ENCODE measurements at places on chromosomes 2 and 18. TPM values are rescaled to one million over a fixed set of nuclear protein-coding genes. Genes with fewer than 3 reads are reported as not detected.

DNA sequence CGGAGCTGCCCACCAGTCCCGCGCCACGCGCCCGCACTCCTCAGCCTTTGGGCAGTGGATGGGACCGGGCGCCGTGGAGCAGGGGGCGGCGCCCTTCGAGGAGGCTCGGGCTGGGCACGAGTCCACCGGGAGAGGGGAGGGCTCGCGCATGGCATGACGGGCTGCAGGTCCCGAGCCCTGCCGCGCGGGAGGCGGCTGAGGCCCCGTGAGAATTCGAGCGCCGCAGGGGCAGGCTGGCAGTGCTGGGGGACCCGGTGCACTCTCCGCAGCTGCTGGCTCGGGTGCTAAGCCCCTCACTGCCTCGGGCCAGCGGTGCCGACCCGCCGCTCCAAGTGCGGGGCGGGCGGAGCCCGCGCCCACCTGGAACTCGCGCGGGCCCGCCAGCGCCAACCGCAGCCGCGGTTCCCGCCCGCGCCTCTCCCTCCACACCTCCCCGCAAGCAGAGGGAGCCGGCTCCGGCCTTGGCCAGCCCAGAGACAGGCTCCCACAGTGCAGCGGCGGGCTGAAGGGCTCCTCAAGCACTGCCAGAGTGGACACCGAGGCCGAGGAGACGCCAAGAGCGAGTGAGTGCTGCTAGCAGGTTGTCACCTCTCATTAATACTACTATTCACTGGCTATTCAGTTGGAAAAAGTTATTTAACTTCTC lies 3.6 kb upstream of the TTC21B start:
- DNase-seq: no peak

- no peak for DNase-seq
Observed at GRCh38 chr2:199607914-199608313, 150.2 kb upstream of the SATB2 start.

DNA sequence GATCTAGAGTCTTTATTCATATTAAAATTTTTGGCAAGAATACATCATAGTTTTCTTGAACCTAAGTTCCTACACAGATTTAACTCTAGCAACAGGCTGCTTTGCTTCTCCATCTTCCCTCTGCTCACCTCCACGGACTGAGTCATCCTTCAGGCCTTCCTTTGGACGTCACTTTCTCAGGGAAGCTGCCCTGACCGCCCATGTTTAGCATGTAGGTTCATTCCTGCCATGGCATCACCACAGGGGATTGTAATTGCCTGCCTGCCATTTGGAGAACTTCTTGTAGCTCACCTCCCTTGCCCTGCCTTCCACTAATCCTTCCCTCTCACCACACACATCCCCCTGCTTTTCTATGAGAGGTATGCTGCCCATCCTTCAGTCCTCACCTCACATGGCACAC lies 43.9 kb upstream of the B3GNT2 start:
- no peak for DNase-seq

DNA sequence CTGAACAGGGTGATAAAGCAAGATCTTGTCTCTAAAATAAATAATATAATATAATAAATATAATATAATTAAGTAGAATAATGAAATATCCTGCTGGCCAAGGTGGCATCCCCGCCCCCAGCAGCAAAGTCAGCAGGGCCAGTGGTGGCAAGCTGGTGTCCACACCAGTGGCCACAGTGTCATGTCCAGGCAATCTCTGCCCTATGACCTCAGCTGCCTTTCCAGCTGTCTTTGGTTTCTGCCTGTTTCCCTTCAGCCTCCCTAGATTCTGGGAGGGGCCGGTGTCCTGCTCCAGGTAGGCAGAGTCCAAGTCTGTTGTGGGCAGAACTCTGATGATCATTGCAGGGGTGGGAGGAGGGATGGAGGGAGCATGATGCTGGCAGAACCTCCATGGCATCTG lies 16.2 kb upstream of the STEAP3 start:
- DNase-seq: no peak

The PAX3 gene
- total RNA-seq: not detected

DNA sequence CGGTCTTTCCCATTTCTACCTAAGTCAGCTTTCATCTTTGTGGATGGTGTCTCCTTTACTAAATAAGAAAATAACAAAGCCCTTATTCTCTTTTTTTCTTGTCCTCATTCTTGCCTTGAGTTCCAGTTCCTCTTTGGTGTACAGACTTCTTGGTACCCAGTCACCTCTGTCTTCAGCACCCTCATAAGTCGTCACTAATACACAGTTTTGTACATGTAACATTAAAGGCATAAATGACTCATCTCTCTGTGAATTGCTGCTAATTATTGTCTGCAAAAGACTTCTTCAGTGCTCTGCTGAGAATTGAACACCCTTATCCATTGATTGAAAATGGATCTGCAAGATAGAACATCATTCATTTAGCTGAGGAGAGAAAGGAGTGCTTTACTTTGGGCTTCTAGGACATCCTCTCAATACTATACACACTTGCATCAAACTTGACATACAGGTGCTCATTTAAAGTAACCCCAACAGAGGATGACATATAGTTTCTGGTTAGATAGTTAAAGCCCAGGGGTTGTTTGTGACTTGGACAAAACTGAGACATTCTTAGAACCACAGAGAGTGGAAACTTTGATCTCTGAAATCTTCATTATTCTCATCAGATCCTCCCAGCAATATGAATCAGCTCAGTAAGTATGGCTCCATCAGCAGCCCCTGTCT lies 97.0 kb downstream of the XRCC5 start:
- no peak for DNase-seq

DNA sequence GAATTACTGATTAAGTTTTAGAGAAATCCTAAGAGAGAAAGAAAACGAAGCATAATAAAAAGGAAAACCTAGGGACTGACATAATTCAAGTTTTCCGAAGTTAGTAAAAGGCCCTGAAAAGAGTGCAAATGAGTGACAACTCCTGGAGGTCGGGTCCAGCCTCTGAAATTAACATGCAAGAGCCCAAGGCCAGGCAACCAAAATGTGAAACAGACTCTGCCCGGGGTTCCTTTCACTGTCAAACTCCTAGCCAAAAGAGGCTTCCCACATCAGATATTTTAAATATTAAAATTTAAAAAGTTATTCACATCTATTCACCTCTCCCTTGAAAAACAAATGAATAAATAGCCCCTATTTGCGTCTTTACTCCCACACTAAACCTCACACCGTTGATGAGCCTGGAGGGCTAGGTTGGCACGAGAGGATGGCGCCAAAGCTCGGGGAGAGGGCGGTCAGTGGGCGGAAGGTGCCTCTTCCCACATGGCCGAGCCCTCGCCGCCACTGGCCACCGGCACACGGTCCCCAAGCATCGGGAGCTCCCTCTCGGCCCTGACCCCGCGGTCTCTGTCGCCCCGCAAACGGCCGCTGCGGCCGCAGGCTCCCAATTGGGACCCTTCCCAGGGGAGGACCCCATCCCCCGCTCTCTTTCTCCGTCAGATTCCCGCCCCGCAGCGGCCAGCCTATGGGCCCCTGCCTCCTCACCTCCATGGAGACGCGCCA lies 630 bp downstream of the PPM1G start:
- DNase-seq: no peak

- no peak for DNase-seq
Observed at GRCh38 chr2:200348897-200349563, 42.5 kb downstream of the SPATS2L start.

GRCh38 chr2:3638456-3638810 lies 19.6 kb upstream of the ALLC start:
- DNase-seq: no peak

The SPATA3 gene
- total RNA-seq: not detected

Data from omental fat pad (tissue), 4 donors.